ENCODE measurements at places on chromosomes 6 and 20.

GRCh38 chr6:13364842-13365241 lies 36.5 kb upstream of the TBC1D7 start:
- DNase-seq: no peak

- DNase-seq: no peak
Observed at GRCh38 chr6:150175586-150176151, 32.8 kb downstream of the PPP1R14C start.

- no peak for DNase-seq
Observed at GRCh38 chr6:7545316-7546019, 4.0 kb downstream of the DSP start.

- no peak for DNase-seq
Observed at GRCh38 chr6:106473812-106474211, 113.3 kb downstream of the CRYBG1 start.

- peak; percentile 58 for DNase-seq
Observed at GRCh38 chr6:148508401-148509041, 165.9 kb downstream of the SASH1 start.

GRCh38 chr20:59819496-59820203 lies 113.8 kb downstream of the SYCP2 start:
- no peak for DNase-seq

DNA sequence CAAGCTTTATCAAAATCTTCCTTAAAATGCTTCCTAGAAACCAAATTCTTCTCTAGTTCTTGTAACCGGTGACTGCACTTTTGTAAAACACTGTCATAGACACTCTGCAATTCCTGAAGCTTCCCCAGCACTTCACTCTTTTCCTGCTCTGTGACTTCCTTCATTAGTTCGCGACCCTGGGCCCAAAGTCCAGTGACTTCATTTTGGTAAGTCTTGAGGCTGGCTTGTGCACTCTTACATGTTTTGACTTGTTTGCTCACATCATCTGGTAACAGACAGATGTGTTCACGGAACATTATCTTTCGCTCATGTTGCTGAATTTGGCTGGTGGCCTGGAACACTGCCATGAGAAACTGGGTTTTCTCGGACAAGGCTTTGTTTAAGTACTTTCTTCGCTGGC lies 306.2 kb downstream of the SYNE1 start:
- DNase-seq: no peak

Measured in putamen (tissue), 1 donor.